HuH-7.5 (cell line): ENCODE measurements at places on chromosomes 6 and 20.

DNA sequence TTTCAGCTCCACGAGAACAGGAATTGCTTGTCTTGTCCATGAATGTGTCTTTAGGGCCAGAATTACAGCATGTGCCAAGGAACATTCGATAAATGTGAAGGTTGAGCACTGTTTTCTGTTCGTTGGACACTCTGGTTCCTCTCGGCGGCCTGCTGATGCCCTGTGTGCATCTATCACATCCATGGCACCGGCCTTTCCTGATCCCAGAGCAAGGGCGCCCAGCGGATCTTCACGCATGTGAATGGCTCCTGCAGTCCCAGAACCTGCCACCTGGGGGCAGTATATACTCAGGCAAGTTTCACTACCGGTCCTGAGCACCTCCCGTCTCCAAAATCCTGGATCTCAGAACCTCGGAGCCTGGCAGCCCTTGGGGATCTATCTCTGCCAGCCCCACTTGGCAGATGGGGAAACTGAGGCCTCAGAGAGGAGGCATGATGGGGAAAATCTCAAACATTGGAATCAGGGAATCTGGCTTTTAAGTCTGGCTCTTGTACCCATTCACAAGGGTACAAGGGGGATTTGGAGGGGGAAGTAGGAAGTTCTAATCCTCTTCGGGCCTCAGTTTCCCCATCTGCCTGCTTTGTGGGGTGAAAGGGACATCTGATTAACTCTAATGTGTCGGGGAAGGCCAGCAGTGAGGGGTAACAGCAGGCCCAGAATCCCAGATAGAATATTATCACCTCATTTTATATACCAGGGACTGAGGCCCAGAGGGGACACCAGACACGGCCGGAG is 4.3 kb upstream of the CEBPB start:
- DNase-seq = peak; percentile 78

- DNase-seq = no peak
Observed at GRCh38 chr20:48695255-48695654, 132.5 kb downstream of the PREX1 start.

DNA sequence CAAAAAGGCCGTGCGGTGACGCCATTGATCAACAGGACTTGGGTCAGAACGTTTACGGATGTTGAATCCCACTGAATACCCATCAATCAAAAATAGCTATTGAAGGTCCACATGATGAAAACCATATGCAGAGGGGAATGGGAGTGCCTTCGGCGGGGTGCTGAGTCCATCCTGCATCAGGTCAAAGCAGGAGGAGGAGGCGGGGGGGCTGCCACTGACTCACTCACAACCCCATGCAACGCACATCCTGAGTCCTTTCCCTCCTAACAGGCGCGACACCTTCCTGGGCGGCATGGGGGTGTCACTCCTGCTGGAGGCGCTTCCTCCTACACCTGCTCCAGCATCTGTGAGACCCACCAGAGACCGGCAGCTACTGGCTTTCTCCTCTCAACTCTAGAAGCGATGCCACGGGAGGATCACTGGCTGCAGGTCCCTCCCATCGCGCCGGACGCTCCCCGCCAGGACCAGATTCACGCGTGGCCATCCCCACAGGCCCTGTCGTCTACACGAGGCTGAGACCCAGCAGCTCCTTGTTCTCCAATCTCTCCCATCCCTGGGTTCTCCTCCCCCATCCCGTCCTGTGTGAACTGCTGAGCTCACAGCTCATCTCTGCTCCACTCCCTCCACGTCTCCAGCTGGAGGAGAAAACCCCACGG is 170.6 kb upstream of the THBS2 start:
- DNase-seq = no peak

GRCh38 chr6:1820165-1820564 is 210.4 kb downstream of the FOXC1 start:
- no peak for DNase-seq

GRCh38 chr6:131048933-131049515 is 14.0 kb downstream of the EPB41L2 start:
- DNase-seq = no peak

- DNase-seq = no peak
Observed at GRCh38 chr6:87384038-87384437, 23.7 kb upstream of the CFAP206 start.

GRCh38 chr6:110878751-110879522 is 4.4 kb downstream of the AMD1 start:
- no peak for DNase-seq

GRCh38 chr6:127053032-127053874 is 65.2 kb upstream of the RSPO3 start:
- no peak for DNase-seq
